ENCODE measurements at places on chromosomes 1 and 21.
A peak's percentile ranks its signal among the peaks of the same experiment; 100 is the strongest.

GRCh38 chr1:8797216-8797615 lies 20.2 kb downstream of the RERE start:
- DNase-seq: no peak

DNA sequence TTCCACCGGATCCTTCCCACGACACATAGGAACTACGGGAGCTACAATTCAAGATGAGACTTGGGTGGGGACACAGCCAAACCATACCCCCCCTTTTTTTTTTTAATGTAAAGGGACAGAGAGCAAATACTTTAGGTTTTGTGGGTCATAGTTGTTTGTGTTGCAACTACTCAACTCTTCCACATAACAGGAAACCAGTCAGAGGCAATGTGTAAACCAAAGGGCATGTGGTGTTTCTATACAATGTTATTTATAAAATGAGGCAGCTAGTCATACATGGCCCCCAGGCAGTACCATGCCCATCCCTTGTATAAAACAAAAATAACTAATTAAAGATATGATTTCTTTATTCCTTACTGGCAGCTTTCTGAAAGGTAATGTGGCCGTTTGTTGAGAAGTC lies 845.4 kb upstream of the ADAMTS5 start:
- DNase-seq: no peak

- no peak for DNase-seq
Measured at GRCh38 chr21:44485796-44486195, 30.5 kb downstream of the LRRC3 start.

GRCh38 chr21:35438643-35439404 lies 389.7 kb upstream of the RUNX1 start:
- no peak for DNase-seq

GRCh38 chr21:35179990-35180540 lies 131.0 kb upstream of the RUNX1 start:
- DNase-seq: peak; percentile 37

GRCh38 chr1:93964777-93965200 lies 55.6 kb upstream of the GCLM start:
- no peak for DNase-seq

DNA sequence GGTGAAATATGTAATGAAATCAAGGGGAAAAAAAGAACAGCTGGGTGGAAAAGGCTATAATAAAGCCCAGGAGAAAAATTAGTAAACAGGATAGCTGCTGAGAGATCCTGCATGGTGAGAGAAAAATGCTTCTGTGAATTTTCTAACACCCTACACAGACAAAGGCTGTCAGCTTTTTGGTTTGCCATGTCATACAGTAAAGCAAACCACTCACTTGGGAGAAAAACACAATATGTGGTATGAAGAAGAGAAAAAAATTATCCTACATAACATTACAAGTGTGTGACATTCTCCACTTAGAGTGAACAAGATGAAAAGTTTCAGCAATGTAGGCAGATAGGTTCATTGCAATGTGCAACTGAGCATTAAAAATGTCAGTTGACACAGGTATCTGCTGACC lies 133.6 kb downstream of the PLPPR4 start:
- no peak for DNase-seq

DNA sequence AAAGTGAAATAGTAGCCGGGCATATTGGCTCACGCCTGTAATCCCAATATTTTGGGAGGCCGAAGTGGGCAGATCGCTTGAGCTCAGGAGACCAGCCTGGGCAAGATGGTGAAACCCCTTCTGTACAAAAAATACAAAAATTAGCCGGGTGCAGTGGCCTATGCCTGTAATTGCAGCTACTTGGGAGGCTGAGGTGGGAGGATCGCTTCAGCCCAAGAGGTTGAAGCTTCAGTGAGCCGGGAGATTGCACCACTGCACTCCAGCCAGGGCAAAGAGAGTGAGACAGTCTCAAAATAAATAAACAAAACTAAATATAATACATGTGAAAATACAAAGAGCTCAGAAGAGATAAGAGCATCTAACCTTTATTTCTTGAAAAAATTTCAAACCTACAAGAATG lies 2.3 kb upstream of the MSTO1 start:
- DNase-seq: no peak

GRCh38 chr21:45865106-45865835 lies 116.3 kb upstream of the COL6A1 start:
- peak; percentile 78 for DNase-seq

DNA sequence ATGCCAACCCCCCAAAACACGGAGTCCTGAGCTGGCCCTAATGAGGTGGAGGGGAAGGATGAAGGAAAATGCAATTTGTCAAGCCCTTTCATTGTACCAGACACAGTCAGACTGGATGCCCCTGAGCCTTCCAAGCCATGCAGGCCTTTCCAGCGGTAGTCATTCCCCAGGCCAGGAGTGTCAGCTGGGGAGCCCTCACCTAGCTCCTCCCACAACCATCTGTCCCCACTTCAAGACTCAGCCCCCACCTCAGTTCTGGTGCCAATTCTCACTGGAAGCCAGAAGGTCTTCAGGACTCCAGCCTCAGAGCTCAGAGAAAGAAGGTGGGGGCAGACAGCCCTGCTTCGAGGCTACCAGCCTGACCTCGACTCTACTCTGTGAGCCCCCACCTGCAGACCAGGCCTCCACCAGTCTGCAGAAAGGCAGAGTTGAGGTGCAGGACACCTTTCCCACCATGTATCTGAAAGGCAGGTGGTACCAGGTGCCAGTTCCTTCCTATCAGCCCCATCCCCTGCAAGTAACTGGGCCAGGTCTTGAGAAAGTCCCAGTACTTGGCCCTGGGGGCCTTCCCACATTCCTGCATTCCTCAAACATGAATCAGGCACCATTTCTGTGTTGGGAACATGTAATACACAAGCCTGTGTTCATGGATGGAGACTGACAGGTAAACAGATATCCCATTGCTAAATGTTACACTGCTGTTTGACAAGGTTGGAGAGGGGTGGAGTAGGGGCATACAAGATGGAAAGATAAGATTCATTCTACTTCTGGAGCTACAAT lies 180.6 kb upstream of the EDN2 start:
- peak; percentile 51 for DNase-seq

DNA sequence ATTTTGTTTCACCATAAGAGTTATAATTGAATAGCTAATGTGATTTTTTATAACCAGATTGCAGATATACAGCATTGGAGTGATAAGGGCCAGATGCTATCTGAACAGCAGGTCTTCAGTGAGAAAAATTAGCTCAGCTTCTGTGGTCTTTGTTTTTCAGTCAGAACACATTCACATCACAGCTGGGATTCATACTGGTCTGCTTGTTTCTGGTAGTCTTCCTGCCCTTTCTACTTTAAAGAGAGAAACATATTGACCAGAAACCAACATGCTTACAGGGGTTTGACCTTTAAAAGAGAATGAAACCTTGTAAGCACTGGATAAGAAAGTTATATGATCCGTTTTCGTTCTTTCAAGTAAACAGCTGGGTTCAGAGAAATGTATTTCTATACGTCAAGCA lies 213.7 kb upstream of the TMPRSS15 start:
- no peak for DNase-seq

DNA sequence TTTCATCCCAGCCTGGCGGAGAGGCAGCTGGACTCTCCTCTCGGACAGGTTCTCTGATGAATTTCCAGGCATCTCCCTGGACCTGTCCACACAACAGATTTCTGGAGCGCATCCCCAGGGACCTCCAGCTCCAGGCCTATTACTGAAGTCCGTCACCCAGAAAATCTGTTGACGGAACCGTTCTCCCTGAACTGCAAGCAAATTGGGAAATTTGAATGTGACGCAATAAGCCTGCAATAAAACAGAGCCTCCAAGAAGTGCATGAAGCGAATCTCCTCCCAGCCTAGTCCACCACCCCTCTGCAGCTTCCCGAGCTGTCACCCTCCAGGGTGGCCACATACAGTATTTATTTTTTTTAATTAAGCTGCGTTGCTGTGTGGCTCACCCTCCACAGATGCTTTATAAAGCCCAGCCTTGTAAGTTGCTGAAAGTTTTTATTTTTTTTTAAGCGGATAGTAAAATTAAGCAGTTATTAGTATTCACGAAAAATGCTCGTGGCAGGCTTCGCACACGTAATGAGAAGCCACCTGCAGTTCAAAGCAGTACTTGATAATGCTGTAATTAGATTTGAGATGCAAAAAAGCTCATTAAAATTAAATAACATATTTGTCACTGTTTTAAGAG lies 173.3 kb downstream of the CAMTA1 start:
- no peak for DNase-seq

- peak; percentile 27 for DNase-seq
Measured at GRCh38 chr1:108034396-108034795, 69.4 kb upstream of the VAV3 start.

DNA sequence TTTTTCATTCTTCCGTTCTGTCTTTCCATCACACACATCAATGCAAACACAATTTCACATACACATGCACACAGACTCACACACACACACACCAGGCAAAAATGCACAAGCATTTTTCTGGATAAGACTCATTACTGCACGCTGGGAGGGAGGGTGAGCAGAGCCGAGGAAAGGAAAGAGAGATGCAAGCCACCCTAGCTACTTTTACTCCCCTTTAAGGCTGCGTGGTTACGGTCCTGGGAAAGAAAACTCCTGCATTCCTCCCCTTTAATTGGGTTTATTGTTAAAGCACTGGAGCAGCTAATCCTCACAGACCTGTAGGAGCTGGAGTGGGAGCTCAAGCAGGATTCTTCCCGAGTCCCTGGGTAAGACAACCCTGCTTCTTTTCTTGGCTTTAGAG lies at the start of gene CAMK1G:
Gene CAMK1G (plus strand): TSS at position 307 of the 400 bp plus-strand sequence. CDS start 11,270 bp downstream, outside the sequence.
- DNase-seq: peak; percentile 70

DNA sequence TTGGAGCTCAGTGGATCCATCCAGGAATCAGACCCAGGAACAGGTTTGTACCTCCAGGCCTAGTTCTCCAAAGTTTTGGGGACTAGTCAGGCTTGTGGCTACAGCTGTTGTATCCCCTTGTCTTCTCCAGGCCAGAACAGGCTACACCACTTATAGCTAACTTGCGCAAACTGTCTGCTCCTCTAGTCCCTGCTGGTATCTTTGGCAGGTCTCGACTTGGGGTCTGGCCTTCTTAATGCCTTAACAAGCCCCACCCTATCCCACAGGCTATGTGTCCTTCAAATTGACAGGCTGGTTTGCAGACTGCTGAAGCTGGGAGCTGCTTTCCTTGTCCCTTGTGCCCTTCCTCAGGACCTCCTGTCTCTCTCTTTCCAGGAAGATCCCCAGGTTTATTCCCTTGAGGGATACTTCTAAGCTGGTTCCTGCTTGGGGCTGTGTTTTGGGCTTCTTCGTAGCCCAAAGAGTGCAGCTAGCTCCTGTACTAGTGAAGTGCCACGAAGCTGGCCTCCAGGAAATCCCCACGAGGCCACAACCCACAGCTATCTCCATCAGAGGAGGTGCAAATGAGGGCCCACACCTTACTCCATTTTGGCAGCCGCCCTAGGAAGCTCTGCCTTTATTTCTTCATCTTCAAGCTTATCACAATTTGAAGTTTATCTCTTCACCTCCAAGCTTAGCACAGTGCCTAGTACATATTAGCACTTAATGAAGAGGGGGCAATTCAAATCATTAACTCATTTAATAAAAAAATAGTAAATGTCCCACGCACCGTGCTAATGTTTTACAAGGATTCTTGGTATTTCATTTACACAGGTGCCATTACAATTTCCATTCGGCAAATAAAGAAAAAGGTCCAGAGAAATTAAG lies 683 bp upstream of the DMAP1 start:
- DNase-seq: no peak

DNA sequence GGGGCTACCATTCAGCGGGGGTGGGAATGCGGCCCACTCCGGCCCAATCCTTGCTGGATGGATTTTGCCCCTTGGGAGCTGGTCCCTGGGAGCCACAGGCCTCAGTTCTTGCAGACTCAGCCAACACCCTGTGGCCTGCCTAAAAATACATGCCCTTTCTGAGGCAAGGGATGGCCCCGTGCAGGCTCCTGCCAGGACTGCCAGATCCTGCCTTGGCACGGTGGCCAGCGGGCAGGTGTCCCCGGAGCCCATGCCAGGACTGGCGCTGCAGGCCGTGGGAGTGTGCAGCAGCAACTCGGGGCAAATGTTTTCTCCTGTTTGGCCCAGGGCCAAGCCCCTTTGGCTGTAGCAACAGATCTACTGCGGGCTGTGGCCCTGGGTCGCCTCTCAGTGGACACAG lies 1.6 kb upstream of the PANK4 start:
- no peak for DNase-seq

GRCh38 chr1:236492378-236492777 lies 31.4 kb upstream of the LGALS8 start:
- DNase-seq: no peak

DNA sequence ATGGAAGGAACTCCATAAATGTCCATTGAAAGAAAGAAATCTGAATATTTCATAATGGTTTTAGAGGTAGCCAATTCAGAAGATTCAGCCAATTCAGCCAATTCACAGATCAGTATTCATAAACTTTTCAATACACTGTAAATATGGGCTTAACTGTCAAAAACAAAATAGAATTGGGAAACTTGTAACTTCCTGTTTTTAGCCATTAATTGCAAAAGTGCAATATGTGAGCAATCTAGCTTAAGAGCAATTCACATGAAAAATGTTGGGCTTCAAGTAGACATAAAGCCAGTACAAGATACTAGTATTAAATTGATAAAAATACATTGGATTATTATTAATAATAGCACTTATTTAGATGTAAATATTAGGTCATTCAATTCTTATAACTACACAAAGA lies 27.5 kb upstream of the PLPPR4 start:
- no peak for DNase-seq

GRCh38 chr1:165225650-165226049 lies 130.9 kb downstream of the LMX1A start:
- no peak for DNase-seq

DNA sequence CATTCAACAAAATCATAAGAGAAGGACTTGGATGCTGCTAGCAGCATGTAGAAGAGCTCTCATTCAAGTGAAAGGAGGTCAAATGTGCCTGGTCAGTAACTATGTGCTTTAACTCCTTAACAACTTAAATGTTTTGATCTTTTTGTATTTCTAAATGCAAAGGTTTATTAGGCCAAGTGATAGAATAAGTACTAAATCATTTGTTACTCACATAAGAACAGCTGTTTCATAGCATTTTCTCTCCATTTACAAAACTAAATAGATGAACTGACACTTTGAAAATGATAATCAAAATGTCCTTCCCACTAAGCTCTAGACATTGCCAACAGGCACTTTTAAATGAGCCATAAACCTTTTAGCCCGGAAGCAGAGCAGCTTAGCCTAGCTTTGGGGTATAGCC lies 254.3 kb upstream of the PRMT6 start:
- DNase-seq: no peak

DNA sequence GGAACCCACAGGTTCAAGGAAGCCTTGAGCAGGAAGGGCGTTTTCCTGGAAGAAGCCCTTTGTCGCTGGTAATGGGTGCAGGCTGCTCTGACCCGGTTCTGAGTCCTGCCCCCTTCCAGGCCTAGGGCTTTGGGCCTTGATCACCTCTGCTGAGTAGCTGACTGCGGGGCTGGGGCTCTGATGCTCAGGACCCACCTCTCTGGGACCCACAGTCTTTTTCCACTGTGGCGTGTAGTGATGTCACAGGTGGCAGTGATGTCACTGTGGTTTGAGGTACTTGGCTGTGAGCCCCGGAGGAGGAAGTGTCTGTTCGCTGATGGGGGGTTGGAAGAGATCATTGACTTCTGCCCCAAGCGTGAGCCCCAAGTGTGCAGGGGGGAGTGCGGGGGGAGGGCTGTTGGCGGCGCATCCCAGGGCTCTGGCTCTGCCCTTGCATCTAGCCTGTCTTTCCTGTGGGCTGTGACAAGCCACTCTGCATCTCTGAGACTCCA lies 6.9 kb downstream of the TNFRSF1B start:
- no peak for DNase-seq

Data from AG20443 (cell line).